ENCODE measurements at places on chromosomes 3 and 15. TPM values are rescaled to one million over a fixed set of nuclear protein-coding genes. Genes with fewer than 3 reads are reported as not detected.
A peak's percentile ranks its signal among the peaks of the same experiment; 100 is the strongest.

Gene C3orf20
- polyA plus RNA-seq: not detected

GRCh38 chr3:74832925-74833324 lies 218.5 kb upstream of the CNTN3 start:
- H3K4me3 ChIP-seq: no peak overlapping the region
- no peaks in the 10 kb centered on the region for H3K36me3 ChIP-seq
- no peak overlapping the region for H3K27ac ChIP-seq
- no peaks in the 10 kb centered on the region for H3K27me3 ChIP-seq
- no peak for DNase-seq
- H3K4me1 ChIP-seq: no peaks in the 10 kb centered on the region

Gene BCL2A1
- 12.2 TPM for polyA plus RNA-seq

- no peaks in the 10 kb centered on the region for H3K4me1 ChIP-seq
- no peak for DNase-seq
- H3K4me3 ChIP-seq: no peak overlapping the region
- H3K27ac ChIP-seq: no peak overlapping the region
- H3K27me3 ChIP-seq: no peaks in the 10 kb centered on the region
- H3K36me3 ChIP-seq: no peaks in the 10 kb centered on the region
Measured at GRCh38 chr15:66951531-66952320, 113.7 kb upstream of the SMAD3 start.

DNA sequence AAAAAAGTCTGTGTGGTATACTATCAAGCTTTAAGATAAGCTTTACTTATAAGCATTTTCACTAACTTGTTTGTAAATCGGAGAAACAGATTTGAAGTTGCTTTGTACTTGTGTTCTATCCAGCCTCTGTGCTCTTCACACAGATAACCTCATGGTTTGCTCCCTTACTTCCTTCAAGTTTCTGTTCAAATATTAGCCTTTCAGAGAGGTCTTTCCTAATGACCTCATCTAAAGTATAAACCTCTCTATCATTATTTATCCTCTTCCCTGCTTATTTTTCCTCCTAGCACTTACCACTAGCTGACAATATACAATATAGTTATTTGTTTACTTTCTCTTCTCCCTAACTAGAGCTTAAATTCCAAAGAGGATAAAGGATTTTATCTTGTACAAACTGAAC lies 180.0 kb downstream of the CBLB start:
- no peak overlapping the region for H3K4me3 ChIP-seq
- H3K4me1 ChIP-seq: peaks cover 57% of the 10 kb centered on the region
- peaks cover 15% of the 10 kb centered on the region for H3K36me3 ChIP-seq
- H3K27me3 ChIP-seq: no peaks in the 10 kb centered on the region
- peak overlapping the region; percentile 51 for H3K27ac ChIP-seq
- DNase-seq: no peak

GRCh38 chr15:42152196-42152920 lies 4.1 kb downstream of the PLA2G4F start:
- DNase-seq: no peak
- H3K27me3 ChIP-seq: no peaks in the 10 kb centered on the region
- no peaks in the 10 kb centered on the region for H3K36me3 ChIP-seq
- H3K4me3 ChIP-seq: no peak overlapping the region
- no peaks in the 10 kb centered on the region for H3K4me1 ChIP-seq

Gene PLA2G4F
- polyA plus RNA-seq: not detected

GRCh38 chr3:32961189-32961715 lies 9.8 kb downstream of the CCR4 start:
- H3K36me3 ChIP-seq: no peaks in the 10 kb centered on the region
- no peaks in the 10 kb centered on the region for H3K27me3 ChIP-seq
- no peak overlapping the region for H3K27ac ChIP-seq
- DNase-seq: no peak

DNA sequence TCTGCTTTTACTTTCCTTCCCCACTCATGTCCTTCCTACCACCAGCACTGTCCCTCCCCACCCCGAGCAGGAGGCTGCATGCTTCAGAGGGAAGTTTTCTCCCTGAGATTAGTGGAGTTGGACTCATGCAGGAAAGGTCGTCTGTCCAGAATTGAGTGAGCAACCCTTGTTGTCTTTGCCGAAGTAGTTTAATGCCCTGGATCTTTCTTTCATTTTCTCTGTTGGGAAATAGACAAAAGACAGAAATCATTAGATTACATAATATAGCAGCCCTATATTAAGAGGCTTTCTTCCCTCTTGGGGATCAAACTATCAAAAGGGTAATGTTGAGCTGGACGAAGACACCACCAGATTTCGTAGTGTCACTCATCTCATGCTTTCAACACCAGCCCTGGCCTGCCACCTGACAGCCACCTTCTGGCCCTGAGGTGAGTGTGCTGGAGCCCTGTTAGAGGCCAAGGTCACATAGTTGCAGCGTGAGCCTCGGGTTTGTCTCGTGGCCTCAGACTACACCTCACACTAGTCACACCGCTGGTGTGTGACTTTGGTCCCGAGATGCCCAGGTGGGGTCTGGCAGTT lies 231.0 kb downstream of the ITPR1 start:
- peak overlapping the region; percentile 10 for H3K27ac ChIP-seq
- H3K4me3 ChIP-seq: no peak overlapping the region
- DNase-seq: no peak

DNA sequence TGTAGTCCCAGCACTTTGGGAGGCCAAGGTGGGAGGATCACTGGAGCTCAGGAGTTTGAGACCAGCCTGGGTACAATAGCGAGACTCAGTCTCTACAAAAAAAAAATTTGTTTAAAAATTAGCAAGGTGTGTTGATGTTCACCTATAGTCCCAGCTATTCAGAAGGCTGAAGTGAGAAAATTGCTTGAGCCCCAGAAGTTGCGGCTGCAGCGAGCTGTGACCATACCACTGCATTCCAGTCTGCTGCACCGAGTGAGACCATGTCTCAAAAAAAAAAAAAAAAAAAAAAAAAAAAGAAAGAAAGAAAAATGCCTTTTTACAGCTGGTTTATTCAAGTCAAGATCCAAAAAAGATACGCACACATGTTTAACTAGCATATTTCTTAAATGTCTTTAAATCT lies 17.0 kb upstream of the MUC20 start:
- no peaks in the 10 kb centered on the region for H3K4me1 ChIP-seq
- no peak overlapping the region for H3K27ac ChIP-seq

Gene DNAJC13
- polyA plus RNA-seq: 5.1 TPM

Gene ULK4
- 10.6 TPM for polyA plus RNA-seq

Gene HOMER2
- 3.4 TPM for polyA plus RNA-seq

Data from immature natural killer cell (primary cell).